ENCODE measurements at places on chromosomes 7 and 10.

- DNase-seq, result no peak
Observed at GRCh38 chr10:24278176-24278889, 69.4 kb downstream of the KIAA1217 start.

GRCh38 chr10:99431190-99431760 is 851 bp upstream of the GOT1 start:
- no peak for DNase-seq

- DNase-seq, result no peak
Observed at GRCh38 chr7:114183311-114184088, 231.1 kb upstream of the FOXP2 start.

GRCh38 chr10:24826009-24826408 is 102.3 kb upstream of the ARHGAP21 start:
- DNase-seq, result no peak

- no peak for DNase-seq
Observed at GRCh38 chr10:117431160-117431559, 55.9 kb upstream of the PDZD8 start.

- no peak for DNase-seq
Observed at GRCh38 chr10:99331207-99331803, 2.1 kb downstream of the CNNM1 start.

GRCh38 chr10:58971796-58972491 is 204.5 kb upstream of the PHYHIPL start:
- no peak for DNase-seq

DNA sequence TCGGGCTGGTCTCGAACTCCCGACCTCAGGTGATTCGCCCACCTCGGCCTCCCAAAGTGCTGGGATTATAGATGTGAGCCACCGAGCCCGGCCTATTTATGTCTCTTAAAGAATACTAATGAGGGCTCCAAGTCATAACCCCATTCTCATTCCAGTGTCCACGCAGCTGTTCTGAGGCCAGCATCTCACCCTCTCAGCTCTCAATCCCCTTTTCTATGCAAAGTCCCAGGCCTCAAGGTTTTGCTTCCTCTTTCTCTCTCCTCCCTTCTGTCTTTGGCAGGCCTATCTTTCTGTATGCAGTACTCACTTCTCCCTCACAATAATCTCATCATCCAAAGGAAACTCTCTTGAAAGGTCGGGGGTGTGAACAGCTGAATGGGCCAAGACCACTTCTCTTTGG is 28.0 kb upstream of the VSIR start:
- DNase-seq, result no peak

GRCh38 chr10:20215547-20216152 is 399.4 kb downstream of the PLXDC2 start:
- DNase-seq, result no peak

GRCh38 chr10:5196702-5197113 is at the start of gene AKR1C4:
AKR1C4 (plus strand) TSS chr10:5196837; CDS start chr10:5196868, 31 bp downstream.
- no peak for DNase-seq

DNA sequence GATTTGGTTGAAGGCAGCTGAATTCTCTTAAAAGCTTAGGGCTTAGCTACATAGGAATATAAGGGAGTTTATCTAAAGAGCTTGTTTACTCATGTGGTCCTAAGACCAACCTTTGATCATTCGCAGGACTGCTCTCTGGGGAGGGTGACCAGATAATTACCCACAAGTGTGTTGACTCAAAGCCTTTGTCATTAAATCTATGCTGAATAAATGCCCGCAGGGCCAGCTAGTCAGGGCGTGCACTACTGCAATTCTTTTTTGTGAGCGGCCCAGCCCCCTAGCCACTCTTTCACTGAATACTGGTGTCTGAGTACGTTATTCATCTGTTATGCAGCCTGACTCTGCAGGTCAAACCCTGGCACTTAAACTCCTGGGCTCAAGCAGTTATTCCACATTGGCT is 69.6 kb downstream of the AKAP9 start:
- no peak for DNase-seq

DNA sequence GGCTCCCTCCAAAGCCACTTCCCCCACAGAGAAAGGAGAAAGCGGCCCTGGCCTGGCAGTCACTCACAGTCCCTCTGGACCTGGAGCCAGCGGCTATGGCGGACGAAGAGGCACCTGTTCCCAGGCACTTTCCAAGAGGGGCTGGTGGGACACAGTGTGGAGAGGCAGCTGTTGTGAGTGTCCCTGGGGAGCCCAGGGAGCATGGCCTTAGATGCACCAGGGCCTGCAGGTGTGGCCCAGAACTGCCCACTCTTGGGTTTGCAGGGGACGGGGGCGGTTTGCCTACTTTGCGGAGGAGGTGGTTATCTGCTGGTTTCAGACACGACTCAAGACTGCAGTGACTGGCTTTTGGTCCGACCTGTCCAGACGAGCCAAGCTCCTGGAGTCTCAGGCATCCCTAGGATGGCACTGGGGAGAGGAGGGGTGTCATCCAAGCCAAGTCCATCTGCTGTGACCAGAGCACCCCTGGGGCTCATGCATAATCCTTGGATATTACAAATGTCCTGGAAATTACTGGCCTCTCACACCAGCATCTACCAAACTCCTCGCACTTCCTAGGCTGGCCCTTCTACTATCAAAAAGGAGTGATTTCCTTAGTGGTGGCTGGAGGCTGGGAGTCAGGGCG is 18.4 kb downstream of the CTBP2 start:
- no peak for DNase-seq

DNA sequence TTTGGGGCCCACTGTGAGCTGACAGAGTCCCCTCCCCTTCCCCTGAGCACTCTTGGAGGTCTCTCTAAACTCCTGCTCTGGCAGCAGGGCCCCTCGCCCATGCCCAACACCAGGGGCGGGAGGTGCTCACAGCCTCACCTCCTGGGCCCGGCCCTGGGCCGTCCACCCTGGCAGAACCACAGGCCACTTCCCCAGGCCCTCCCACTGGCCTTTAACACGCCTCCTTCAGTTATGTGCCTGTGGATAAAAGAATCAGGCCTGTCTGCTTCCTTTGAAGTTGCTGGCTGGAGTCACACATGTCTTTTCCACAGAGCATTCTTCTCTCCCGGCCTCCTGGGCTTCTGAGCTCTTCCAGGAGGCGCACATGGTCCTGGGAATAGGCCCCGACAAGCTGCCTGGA is 10.2 kb downstream of the MYL10 start:
- no peak for DNase-seq

- no peak for DNase-seq
Observed at GRCh38 chr10:119496273-119496672, 46.2 kb downstream of the RGS10 start.

- DNase-seq, result no peak
Observed at GRCh38 chr7:1052031-1052818, 7.9 kb downstream of the GPR146 start.

- DNase-seq, result peak; percentile 58
Observed at GRCh38 chr10:97849687-97850402, at the start of gene GOLGA7B. GOLGA7B (plus strand) TSS chr10:97849843; CDS start chr10:97850304, 461 bp downstream.

DNA sequence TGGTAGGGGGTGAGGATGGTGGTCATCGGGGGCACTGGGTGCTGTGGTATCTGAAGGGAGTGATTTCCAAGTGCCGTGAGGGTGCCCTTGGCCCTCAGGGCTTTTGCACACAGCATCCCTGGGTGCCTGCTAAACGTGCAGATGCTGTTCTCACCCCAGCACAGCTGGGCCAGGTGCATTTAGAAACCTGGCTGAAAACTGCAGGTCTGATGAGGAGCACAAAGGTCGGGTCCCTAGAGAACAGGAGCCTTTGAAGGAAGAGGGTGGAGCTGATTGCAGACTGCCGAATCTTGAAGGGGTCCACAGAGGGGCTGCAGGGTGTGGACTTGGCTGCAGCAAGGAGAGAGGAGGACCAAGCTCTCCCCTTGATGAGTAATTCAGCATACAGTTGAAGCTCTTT is 32.0 kb downstream of the ZMIZ1 start:
- DNase-seq, result no peak

DNA sequence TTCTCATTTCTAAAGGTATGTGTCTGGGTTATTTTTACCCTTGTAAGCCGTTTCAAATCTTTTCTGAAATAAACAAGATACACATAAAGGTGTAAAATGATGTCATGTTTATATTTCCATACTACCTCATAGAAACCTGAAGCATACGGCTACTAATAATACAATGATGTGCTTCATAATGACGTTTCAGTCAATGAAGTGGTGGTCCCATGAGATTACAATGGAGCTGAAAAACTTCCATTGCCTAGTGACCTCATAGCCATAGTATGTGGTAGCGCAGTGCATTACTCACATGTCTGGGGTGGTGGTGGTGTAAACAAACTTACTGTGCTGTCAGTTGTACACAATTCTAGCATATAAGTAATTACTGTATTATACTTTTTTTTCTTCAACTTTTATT is 24.9 kb downstream of the EPDR1 start:
- DNase-seq, result no peak

GRCh38 chr10:20202337-20202736 is 386.1 kb downstream of the PLXDC2 start:
- no peak for DNase-seq

- DNase-seq, result no peak
Observed at GRCh38 chr10:126235979-126236851, 152.1 kb downstream of the ADAM12 start.

- DNase-seq, result no peak
Observed at GRCh38 chr7:1862560-1862959, 192.5 kb downstream of the ELFN1 start.

- no peak for DNase-seq
Observed at GRCh38 chr10:6494936-6495592, 85.0 kb downstream of the PRKCQ start.

- no peak for DNase-seq
Observed at GRCh38 chr7:144174613-144175012, 8.7 kb upstream of the CTAGE4 start.

DNA sequence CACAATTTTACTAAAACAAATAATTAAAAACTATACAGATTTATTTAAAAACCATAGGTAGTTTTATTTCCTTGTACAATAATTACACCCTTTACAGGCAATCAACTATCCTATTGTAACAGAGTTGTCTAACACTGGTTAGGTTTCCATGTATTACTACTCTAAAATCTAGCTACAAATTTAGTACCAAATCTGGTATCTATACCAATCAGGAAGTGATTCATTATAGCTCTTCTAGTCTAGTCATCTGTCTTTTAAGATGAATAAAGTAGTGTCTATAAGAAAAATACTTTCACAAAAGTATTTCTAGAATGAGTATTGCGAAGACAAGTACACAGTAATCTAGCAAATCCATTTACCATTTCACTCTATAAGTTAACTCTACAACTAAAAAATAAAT is 16.9 kb downstream of the ZNF800 start:
- DNase-seq, result no peak

GRCh38 chr7:27351137-27351536 is 108.5 kb downstream of the EVX1 start:
- DNase-seq, result no peak

DNA sequence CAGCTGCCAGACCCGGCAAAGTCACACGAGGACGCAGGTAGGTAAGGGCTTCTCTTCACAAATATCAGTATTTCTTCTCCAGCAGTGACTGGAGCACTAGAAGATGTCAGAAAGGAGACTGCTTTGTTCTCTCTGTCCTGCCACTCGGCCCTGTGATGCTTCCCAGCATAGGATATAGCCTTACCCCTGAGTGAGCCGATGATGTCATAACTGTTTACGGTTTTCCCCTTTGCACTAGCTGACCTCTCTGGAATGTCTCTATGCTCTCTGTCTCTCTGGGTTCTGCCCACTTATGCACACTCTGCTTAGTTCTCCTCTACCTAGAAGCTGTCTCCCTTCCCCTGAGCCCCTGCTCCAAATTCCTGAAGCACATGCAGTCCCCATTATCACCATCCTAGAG is 167.5 kb upstream of the PODXL start:
- no peak for DNase-seq

DNA sequence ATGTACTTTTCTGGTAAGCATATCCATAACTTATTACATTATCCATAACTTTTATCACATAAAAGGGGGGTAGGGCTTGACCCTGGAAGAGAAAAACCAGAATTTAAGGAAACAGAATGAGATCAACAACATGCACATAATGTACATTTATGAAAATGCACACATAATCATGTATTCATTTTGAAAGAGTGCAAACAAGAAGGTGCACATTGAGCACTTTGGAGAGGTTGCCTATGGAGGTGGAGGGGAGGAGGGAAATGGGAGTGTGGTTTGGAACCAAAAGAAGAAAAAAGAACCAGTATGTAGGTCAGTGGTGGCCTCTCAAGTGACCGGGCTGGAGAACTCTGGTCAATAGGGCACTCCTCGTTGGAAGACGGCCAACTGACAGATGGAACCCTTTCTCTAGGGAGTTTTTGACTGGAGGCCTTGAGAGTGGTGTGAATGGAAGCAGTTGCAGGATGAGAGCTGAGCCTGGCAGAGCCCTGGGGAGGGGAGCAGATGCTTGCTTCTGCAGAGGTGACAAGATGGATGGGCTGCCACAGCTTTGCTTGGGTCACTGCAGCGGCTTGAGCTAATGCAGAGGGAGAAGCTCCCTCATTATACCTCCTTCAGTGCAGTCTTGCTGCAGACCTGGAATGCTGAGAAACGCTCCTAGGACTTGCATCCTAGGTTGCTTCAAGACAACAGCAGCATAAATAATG is 192.7 kb downstream of the SEC23IP start:
- no peak for DNase-seq

GRCh38 chr7:54812756-54813322 is 53.8 kb upstream of the SEC61G start:
- no peak for DNase-seq

- DNase-seq, result no peak
Observed at GRCh38 chr7:155590215-155591018, 44.1 kb upstream of the CNPY1 start.

DNA sequence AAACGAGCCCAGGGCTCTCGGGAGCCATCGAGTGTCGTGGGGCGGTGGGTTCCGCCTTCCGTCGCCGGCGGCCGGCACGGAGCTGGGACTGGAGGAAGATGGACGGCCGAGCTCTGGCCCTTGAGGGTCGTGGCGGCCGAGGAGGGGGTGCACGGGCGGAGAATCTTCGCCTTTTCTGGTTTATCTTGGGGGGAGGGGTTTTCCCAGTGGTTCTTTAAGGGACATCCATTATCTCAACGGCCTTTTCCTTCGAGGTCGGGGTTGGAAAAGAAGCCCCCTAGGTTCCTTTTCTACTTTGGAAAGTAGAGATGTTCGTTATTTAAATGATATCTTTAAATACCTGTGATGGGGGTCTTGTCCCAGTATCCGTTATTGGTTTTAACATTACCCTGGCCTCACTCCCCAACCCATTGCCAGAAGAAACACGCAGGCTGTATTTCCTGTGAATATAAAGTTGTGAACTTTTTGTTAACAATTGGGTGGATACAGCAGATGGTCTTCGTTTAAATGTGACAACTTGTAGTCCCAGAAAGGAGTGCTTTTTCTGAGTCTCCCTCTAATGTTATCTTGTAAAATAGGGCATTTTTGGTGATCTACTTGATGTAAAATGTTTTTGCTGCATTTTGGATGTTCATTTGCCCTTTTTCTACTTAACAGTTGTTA is 765 bp downstream of the CCAR1 start:
- no peak for DNase-seq

GRCh38 chr7:18689551-18689950 is 194.0 kb downstream of the HDAC9 start:
- DNase-seq, result no peak

DNA sequence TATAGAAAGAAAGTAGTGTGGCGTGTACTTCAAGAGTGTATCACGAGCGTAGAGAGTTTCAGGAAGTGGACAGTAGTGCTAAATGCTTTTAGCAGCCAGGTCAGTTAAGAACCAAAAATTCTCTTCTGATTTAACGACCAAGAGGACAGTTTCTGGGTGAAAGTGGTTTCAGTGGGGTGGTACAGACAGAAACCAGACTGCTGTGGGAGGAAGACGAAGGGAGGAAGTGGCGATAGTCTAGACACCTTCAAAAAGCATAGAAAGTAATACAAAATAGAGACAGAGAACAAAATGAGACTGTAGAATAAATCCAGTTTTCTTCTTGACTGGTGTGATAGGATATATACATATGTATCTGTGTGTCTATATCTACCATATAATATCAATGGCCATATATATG is 93.5 kb downstream of the MBL2 start:
- DNase-seq, result no peak

- no peak for DNase-seq
Observed at GRCh38 chr10:114042895-114043531, 653 bp upstream of the ADRB1 start.

All from PC-9 (cell line).